AG08395 (cell line): ENCODE measurements at places on chromosomes 2 and 18.
A peak's percentile ranks its signal among the peaks of the same experiment; 100 is the strongest.

- DNase-seq: no peak
Observed at GRCh38 chr2:9069543-9069942, 66.1 kb upstream of the MBOAT2 start.

DNA sequence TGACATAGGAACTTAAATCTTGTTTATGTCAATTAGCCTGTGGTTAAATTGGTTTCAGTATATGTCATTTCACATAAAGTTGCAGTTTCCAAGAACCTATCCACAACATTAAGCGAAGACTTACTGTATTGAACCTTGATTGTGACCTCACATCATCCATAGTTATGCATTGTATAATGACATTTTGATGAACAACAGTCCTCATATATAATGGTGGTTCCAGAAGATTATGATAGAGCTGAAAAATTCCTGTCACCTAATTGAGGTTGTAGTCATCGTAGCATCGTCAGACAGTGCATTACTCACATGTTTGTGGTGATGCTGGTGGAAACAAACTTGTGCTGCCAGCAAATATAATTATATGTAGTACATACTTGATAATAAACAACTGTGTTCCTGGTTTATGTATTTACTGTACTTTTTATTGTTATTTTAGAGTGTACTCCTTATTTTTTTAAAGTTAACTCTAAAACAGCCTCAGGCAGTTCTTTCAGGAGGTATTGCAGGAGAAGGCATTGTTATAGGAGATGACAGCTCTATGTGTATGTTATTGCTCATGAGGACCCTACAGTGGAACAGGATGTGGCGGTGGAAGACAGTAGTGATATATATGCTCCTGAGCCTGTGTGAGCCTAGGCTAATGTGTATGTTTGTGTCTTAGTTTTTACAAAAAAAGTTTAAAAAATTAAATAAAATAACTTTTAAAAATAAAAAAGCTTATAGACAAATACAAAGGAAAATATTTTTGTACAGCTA lies 56.6 kb downstream of the UBE2E3 start:
- DNase-seq: peak; percentile 62

DNA sequence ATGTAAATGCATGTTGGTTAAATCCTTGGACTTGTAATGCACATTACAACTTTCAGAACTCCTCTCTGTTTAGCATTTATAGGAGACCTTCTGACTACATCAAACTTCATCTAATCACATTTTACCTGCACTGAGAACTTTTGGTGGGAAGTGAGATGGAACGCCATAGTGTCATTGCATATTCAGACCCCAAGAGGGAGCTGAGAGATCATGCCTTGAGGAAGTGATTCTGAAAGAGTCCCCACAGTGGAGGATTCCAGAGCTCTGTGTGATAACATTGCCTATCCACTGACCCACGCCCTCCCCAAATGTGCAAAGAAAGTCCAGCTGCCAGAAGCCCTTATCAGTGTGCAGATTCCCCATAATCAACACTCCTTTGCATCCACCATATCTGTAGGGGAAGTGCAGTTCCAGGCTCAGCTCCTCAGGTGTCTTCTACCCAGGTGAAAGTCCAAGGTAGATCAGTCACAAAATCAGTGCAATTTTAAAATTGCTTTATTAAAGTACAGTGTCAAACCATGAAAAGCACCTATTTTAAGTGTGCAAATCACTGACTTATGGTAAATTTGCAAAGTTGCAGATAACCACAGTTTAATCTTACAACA lies 212.4 kb downstream of the RPIA start:
- peak; percentile 44 for DNase-seq

DNA sequence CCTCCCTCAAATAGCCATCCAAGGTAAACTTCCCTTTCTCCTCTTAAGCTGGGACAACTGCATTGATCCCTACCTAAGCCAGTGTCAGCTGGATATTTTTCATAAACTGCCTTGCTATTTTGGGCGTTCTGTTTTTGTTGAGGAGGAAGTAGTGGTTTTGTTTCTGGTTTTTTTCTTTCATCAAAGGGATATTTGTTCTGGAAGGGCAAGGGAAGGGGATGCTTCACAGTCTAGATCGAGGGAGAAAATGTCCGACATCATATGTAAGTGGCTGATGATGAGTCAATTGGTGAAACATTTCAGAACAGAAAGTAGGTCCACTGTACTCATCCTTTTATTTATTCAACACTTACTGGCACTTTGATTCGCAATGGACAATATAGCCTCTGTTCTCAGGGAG lies 31.0 kb downstream of the TANC1 start:
- no peak for DNase-seq

DNA sequence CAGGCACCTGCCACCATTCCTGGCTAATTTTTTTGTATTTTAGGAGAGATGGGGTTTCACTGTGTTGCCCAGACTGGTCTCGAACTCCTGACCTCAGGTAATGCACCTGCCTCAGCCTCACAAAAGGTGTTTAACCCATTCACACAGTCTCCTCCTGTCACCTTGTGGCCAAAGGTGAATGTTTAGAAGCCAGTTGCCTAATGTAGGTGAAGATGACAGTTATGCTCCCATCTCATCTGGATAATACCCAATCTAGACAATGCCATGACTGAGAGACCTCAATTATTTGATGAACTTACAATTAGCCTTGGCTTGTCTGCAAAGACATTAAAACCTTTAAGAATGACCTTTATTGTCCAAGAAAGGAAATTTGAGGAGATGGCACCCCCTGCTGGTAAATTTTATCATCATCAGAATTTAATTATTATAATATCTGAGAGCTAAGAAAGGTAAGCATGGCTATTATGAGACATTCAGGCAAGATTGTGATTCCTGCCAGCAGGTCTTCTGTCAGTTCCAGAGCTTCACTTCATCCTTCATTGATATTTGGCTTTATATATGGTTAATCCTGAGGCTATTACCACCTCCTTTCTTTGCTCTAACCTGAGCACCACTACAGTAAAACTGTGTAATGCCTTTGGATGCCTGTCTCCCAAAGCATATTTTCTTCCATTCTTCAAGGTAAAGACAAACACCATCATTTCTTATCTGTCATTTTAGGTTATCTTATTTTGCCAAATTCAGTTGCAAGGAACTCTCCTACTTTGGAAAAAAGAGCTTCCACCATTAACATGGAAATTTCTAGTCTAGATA lies 117.6 kb downstream of the FAM124B start:
- peak; percentile 29 for DNase-seq

- peak; percentile 65 for DNase-seq
Observed at GRCh38 chr2:162118166-162119031, 33.6 kb downstream of the GCG start.

- no peak for DNase-seq
Observed at GRCh38 chr2:43217228-43218154, 8.9 kb downstream of the ZFP36L2 start.

- no peak for DNase-seq
Observed at GRCh38 chr2:189574793-189575475, 5.7 kb downstream of the SLC40A1 start.

GRCh38 chr2:16321872-16322271 lies 343.8 kb downstream of the CYRIA start:
- DNase-seq: no peak

DNA sequence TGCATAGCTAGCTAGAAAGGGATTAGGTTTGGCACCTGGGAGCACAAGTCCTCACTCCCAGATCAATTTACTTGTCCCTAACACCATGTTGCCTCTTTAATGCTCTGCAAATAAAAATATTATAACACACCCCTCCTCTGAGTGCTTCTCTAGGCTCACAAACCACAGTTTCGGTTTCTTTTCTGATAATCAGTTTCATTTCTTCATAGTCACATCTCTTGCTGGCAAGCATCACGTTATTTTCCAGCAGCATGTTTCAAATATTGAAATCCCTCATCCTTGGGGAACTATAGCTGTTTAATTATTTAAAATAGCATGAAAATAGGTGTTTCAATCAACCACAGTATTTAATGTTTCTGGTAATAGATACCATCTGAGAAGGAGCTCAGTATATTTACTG lies 13.9 kb upstream of the SMCHD1 start:
- DNase-seq: no peak

DNA sequence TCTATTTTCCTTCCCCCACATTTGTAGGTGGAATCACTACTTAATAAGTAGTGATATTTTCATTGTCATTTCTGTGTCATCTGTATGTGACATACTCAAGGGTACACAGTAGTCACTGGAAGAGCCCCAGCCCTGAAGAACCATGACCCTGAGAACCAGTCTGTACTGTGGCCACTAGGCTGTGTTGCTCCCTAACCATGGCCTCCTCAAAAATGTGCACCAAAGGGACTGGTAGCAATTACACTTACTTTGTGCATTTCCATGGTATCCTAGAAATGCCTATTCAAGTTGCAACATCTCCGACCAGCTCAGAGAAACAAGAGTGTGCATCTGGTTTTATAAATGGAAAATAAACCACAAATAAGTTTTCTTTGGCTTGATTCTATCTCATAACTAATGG lies 155.1 kb downstream of the DOCK10 start:
- peak; percentile 58 for DNase-seq

- no peak for DNase-seq
Observed at GRCh38 chr2:119810049-119810630, 50.4 kb downstream of the PTPN4 start.

DNA sequence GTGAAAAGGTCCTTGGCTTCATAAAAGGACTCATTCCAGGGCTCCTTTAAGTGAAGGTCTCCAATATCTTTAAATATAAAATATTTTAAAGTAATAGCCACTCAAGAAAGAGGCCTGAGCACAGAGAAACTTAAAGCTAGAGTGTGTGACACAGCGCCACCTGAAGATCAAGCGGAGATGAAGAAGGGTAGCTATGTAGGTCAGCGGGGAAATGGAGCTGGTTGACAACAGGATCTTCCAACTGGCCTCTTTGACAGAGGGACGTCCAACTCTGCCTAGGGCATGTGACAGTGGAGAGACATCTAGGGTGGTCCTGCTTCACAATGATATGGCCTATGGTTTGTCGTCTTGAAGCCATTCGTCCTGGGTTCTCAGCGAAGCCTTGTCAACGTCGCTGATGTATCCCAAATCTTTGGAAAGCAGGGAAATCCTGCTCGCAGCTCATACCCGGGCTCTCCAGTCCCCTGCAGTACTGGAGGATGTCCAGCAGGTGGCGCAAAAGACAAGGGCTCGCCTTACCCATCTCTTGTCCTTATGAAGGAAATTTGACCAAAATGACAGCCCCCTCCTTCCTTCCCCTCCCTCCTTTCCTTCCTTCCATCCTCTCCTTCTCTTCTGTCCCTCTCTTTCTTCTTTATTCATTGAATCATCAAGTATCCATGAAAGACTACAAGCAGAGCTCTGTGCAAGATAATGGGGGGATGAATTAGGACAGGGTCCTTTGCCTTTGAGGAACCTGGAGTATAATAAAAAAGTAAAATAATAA lies 59.6 kb downstream of the LONRF2 start:
- DNase-seq: peak; percentile 72
